ENCODE measurements at places on chromosomes 5 and 9.

- DNase-seq: no peak
Observed at GRCh38 chr9:93510041-93510440, 56.7 kb upstream of the FAM120AOS start.

- no peak for DNase-seq
Observed at GRCh38 chr9:116924462-116925110, 237.5 kb downstream of the TRIM32 start.

GRCh38 chr5:16944816-16945562, 8.9 kb upstream of the MYO10 start:
- no peak for DNase-seq

DNA sequence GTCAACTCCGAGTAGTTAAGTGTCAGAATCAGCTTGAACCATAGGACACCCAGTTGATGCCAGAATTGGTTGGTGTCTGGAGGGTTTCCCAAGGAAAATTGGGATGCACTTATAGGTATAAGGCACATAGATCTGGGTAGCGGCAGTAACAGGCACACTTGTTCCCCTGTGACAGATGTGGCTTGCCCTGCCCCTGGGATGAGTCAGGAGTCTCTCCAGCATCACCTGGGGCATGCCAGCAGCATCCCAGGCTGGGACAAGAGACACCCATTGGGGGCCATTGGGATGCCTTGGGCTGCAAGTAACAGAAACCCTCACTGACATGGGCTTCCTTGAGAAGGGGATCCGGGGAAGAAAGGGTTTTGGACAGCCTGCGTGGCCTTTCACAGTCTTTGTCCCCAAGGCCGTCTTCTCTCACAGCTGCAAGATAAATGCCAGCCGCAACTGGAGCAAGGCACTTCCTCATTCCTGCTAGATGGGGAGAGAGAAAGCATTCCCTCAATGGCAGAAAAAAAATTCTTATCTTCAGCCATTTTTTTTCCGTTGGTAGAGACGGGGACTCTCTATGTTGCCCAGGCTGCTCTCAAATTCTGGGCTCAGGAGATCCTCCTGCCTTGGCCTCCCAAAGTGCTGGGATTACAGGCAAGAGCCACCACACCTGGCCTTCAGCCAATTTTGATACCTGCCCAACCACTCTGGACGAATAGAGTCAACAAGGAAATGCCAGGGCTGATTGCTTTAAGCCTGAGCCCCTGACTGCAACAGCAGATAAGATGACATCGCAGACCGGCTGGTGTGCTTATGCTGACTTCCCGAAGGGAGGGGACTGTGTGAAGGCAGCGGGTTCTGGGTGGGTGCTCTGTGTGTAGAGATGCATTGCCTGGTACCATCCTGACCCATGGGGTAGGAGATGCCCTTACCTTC, 13.3 kb upstream of the RNF130 start:
- no peak for DNase-seq

- DNase-seq: no peak
Observed at GRCh38 chr5:145157841-145158240, 677.3 kb downstream of the PRELID2 start.

DNA sequence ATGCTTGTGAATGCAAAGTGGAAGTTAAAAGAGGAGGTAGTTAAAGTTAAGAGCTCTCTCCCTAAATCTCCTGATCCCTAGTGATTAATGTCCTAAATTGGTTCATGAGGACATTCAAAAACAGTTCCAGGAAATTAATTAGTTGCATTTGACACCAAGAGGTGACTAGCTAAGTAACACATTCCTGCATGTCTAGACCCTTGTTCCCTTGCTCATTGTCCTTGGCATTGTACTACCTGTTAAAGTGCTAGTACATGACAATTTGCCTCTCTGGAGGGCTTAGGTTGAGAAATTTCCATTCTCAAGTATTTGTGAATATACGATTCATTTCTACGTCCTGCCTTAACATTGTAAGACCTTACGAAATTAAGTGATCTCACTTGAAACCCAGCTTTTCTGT, 278.6 kb upstream of the CDH10 start:
- no peak for DNase-seq

DNA sequence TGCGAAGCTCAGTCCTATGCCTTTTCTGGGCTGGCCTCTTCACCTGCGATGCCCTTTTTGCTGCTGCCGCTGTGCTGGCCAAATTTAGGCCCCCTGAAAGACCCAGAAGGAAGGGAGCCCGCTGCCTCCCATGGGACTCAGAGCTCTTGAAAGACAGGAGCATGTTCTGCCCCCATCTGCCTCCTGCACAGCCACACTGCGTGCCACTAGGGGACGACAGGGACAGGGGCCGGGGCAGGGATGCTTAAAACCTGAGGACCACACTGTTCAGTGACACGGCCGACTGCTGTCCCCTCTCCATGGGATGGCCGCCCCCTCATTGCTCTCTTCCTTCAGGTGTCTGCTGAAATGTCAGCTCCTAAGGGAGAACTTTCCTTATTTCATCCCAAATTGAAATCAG, 132.4 kb downstream of the ADAMTS2 start:
- DNase-seq: no peak

DNA sequence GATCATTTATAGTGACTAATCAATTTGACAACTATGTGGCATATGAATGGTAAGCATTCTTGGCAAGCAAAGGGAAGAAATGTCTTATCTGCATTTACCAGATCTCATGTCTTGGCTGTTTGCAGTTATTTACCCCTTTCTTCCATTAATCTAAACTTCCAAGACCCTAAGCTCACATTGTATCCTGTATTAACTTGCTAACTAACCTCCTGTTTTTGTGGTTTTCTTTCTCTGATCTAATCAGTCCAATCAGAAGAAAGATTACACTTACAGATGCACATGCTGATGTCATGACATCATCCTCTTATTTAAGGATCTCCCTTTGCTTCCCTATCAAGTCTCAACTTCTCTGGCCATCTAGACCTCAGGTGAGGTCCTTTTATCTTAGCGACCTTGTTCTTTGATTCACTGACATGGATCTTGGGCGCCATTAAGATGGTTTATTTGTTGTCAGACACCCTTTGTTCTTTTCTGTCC, 95.5 kb downstream of the F2RL2 start:
- DNase-seq: no peak

DNA sequence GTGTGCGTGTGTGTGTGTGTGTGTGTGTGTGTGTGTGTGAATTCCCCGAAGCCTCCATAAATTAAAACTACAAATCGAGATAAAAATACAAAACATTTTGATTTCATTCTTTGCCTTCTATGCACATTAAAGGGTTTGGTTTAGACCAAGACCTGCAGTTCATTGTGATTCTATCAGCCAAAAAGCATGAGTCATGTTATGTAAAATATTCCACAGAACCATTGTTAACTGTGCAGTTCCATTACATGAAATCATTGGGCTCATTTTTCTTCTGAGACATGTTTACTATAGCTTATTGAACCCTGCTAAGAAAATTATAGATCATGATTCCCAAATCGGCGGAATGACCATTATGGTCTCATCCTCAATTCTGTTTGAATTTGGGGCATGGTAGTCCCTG, 11.7 kb downstream of the CAVIN4 start:
- no peak for DNase-seq

All from retina (tissue), 1 donor.